ENCODE measurements at places on chromosomes 11 and 22.

DNA sequence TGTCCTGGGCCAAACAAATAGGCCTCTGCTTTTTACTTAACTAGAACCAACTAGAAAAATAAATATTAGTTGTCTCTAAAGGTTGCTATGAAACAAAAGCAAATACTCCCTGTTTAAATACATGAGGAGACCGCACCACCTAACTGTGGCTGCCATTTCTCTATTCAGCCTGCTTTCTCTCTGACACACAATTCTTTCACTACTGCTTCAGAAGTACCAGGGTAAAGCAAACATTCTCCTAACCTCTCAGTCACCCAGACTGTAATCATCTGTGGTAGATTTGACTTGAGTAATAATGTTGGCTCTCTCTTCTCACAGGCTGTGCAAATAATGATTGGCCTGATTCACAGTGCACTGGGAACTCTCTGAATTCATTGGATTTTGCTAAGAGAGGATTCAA, 41.0 kb upstream of the MS4A8 start:
- DNase-seq: no peak

GRCh38 chr22:50171319-50171964, 911 bp downstream of the PANX2 start:
- no peak for DNase-seq

GRCh38 chr11:104343578-104343977, 179.6 kb upstream of the PDGFD start:
- no peak for DNase-seq

GRCh38 chr11:119615003-119615881, 113.8 kb downstream of the NECTIN1 start:
- DNase-seq: no peak

DNA sequence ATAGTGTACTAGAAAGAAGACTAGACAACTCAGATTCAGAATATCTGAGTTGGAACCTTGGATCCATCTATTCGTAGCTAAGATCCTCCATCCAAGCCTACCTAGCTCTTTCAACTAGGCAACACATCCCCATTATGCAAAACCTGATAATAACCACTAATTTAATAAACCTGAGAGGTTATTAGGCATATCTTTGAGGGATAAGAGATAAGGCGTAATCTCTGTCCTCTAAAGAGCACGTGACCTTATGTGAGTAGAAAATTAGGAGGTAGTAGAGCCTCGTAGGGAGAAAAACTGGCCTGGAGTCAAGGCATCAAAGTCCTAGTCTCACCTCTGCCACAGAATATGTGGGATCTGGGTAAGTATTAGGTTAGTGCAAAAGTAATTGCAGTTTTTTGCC, 87.8 kb downstream of the FAM168A start:
- no peak for DNase-seq

DNA sequence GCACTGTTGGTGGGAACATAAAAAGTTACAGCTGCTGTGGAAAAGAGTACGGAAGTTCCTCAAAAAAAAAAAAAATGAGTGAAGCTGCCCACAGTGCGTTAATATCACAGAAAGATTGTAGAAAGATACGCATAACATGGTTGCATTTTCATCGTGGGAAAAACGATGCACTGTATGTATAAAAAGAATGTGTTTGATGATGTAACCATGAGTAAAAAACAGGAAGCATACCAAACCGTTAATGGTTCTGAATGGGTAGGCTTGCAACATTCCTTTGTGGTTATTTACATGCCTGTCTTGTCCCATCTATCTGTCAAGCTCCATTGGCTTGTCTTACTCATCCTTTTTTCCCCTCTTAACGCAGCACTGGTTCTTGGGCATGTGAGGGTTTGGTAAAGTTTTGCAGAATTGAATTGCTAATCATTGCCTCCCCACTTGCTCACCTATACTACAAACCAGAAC, 33.8 kb upstream of the DKK3 start:
- no peak for DNase-seq

DNA sequence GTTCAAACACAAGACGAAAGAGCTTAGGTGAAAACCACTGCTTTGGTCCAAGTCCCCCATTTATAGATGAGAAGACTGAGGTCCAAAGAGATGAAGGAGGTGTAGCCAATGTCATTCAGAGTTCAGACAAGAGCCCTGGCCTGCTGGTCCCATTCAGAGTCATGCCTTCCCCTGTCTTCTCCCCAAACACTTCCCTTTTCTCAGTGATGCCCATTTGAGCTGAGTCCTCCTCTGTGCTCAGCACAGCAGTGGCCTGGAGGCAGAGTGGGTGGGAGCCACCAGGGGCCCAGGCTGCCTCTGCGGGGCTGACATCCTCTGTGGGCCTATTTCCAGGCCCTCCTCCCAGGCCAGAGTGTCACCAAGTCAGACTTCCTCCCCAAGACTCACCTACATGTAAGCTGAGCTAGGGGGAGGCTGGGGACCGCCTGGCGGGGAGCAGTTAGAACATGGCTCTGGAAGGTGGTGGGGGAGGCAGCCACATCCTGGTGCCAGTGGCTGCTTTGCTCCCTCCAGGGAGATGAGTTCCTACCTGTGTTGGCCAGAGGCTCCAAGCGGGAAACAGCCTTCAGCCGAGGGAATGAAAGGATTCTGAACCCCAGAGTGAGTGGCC, 22.4 kb upstream of the LRRC10B start:
- DNase-seq: no peak

GRCh38 chr22:37260901-37261336, 16.9 kb upstream of the RAC2 start:
- DNase-seq: no peak

DNA sequence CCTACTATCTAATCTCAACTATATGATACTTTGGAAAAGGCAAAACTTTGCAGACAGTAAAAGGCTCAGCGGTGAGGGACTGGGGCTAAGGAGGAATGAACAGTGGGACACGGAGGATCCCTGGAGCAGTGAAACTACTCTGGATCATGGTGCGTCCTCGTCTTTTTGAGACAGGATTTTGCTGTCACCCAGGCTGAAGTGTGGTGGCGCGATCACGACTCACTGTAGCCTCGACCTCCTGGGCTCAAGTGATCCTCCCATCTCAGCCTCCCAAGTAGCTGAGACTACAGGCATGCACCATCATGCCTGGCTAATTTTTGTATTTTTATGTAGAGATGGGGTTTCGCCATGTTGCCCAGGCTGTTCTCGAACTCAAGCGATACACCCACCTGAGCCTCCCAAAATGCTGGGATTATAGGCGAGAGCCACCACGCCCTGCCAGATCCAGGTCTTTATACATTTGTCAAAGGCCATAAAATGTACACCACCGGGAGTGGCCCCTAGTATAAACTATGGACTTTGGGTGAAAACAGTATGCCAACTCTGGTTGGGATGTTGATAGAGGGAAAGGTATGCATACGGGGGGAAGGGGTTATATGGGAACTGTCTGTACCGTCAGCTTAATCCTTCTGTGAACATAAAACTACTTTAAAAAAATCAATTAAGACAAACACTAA, 28.0 kb upstream of the CYP2D6 start:
- DNase-seq: no peak

- no peak for DNase-seq
Measured at GRCh38 chr11:36354221-36355003, 58.3 kb downstream of the PRR5L start.

DNA sequence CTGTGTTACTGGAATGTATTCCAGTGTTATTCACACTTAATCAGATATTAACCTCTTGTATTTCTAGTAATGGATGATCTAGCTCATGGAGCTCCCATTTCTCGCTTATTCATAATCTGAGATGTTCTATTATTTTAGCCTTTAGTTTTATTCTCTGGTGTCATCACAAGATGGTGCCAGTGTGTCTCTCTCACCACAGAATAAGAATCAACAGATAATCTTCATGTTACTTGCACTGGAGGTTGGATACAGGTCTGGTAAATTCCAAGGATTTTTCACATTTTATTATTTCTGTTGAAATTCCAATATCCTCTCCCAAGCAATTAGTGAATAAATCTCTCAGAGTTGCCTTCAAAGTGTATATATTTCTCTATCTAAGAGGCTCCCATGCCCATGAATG, 74.6 kb downstream of the CASP12 start:
- no peak for DNase-seq

DNA sequence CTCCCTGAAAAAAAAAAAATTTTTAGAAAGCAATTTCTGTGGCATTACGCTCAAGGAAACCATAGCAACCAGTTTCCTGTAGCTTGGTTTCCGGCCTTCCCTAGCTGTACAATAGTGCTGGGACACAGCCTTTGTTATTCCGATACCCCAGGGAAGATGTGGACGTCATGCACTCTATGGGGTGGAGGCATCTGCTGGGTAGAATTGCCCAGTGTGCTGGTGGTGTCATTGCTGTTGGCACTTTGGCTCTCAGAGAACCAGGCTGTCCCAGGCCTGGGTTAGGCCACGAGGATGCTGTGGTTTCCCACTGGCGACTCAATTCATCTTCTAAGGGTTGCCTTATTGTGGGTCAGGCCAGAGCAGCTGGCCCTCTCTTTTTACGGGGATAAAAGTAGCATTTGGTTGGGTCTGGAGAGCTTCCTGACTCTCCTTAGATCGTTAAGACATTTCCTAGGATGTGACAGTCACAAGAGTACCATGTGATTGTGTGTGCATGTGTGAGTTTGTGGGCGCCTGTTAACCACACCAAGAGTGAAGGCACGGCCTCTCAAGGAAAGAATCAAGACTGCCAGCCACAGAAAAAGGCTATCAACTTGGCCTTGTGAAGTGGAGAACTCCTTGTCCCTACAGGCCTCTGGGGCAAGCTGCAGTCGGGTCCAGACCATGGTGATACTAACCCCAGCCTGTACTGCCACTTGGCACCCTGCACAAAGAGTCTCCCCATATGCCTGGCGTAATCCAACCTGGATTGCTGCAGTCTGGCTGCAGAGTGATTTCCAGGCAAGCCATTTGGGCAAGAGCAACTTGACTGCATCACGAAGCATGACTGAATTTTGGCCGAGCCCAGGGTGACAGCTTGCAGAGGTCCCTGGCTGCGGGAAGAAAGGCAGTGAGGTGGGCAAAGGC, 35.9 kb upstream of the NAV2 start:
- DNase-seq: no peak

DNA sequence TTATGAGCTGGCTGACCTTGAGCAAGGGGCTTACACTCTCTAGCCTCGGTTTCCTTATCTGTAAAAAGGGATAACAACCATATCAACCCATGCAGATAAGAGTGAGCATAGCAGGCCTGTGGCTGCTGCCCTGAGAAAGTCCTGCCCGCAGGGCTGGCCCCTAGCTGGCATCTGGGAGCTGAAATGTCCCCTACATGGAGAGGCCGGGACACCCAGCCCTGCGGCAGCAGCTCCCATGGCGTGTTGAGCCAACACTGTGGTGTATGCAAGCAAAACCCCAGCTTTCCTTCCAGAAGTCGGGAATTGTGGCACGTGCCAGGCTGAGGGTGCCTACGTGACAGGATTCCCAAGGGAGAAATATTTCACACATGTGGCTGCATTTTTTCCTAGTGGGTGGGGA, 358.9 kb downstream of the CTTN start:
- no peak for DNase-seq

DNA sequence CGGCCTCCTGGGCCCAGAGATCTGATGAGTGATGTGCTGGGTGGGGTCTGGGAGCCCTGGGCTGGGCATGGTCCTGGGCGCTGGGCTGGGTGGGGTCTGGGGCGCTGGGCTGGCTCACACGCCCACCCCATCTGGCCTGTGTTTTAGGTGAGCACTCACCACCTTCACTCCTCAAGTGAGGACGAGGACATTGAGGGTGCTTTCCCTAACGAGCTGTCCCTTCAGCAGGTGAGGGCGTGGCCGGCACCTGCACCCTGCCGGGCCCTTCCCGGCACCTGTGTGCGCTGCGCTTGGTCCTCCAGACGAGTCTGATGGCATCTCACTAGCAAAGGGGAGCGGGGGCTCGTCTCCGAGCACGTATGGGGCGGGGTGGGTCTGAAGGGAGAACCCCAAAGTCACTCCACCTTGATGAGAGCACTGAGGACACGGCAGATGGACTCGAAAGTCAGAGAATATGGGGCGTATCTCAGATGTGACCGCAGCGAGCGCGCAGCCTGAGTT, 37.9 kb downstream of the SBF1 start:
- DNase-seq: no peak

DNA sequence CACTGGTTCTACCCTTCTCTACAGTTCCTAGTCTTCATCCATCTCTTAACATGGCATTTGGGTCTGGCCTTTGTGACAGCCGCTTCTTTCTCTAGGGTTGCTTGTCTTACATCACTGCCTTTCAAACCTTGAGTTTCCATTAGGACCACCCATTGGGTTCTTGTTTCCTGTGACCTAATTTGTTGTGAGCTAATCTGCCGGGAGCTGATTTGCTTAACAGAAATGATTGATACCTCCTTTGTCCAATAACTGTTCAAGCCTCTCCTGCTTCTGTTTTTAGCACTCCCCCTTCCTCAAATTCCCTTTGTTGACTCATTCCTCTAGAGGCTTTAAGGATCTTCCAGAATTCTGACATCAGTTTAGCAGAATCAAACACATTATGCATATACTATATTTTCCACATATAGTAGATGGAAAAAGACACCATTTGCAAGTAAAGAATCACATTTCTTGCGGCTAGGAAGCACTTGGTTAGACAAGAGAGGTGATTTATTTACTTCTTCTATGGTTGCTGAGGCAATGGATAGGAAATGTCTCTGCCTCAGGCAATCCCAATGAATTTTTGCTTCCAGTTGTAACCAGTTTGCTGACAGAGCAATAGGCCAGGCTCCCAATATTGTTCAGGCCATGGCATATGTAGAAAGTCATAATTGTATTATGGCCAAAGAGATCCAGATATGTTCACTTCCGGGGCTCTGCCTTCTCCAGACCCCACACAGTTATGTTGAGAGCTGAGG, 130.7 kb downstream of the SNX19 start:
- no peak for DNase-seq

DNA sequence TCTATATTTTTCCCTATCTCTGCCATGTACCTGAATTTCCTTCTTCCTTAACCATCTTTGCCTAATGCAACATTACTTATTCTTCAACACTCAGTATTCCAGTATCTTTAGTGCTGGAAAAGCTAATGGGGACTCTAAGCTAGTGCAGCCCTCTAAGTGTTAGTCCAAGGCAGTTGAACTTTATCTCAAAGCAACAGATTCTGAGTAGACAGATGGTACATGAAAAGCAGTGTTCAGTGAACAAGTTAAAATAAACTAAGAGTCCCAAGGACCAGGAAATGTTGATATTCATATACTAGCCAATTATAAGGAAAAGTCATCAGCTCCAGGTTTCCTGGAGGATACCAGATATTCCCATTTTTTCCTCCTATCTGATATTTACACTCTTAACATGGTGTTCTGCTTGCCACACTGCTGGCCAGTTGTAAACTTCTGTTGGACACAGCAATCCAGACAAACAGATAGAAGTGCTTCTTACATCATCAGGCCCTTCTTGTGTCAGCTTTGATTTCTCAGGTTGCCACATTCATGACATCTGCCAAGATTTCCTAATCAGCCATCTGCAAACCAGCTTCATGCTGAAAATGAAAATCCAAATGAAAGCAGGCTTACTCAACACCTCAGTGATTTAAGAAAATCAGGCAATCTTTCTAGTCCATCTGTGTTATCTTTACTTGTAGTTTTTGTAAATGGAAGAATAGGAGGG, 255.9 kb upstream of the POU2AF2 start:
- no peak for DNase-seq

All from stimulated activated CD8-positive, alpha-beta memory T cell treated with anti-CD3 and anti-CD28 coated beads, Interleukin-15, amount 100 ng/mL, for 4 hours (primary cell).